ENCODE measurements at places on chromosomes 12 and 14.

DNA sequence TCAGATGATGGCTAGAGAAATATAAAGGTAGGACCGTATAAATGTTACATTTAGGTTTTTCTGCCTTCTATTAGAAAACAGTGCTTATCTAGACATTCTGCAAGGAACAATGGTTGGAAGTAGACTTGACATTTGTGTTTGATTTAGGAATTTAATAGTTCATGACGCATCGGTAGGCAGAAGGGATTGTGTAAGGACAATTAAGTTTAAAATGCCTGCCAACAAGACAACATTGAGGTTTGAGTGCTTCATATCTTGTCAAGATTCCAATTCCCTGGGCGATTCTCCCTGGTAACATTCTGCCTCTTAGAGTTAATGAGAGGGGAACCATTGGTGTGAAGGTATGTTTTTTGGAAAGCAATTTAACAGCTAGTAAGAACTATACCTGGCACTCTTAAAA, 186.8 kb upstream of the RBM19 start:
- no peak for DNase-seq

DNA sequence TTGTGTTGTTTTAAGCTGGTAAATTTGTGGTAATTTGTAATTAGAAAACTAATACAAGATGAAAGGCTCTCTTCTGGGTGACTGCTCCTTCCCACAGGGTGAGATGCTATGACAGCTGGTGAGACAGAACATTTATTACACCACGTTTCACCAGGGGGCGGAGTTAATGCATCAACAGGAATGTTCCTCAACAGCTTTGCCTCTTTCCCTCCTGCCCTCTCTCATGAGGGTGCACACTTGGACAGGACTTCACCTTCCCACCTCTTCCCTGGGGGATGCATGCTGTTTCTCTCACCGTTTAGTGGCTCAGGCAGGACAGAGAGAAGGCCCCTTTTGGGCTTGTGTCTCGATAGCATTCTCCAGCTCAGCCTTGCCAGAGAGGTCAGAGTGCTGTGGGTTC, 13.4 kb upstream of the PPP1R1A start:
- DNase-seq = no peak

DNA sequence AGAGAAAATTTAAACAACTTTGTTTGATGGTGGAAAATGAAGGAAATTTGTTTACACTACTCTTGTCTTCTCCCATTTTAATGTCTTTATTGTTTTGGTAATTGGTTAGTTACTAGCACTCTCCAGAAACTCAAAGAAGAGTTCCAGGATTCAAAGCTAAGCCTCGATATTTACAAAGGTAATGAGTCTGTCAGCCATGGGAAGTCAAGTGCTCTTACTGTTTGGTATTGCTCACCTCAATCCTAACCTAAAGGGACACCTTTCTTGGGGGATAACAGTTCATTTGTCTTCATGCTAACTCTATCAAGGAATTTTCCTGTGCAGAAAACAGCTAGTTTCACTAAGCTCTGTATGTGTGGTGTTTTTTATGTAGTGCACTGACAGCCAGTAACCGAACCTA, 222.9 kb upstream of the LMO3 start:
- DNase-seq = peak; percentile 38

- DNase-seq = no peak
These were observed 79.8 kb downstream of the TTC9 start for GRCh38 chr14:70721542-70721941.

DNA sequence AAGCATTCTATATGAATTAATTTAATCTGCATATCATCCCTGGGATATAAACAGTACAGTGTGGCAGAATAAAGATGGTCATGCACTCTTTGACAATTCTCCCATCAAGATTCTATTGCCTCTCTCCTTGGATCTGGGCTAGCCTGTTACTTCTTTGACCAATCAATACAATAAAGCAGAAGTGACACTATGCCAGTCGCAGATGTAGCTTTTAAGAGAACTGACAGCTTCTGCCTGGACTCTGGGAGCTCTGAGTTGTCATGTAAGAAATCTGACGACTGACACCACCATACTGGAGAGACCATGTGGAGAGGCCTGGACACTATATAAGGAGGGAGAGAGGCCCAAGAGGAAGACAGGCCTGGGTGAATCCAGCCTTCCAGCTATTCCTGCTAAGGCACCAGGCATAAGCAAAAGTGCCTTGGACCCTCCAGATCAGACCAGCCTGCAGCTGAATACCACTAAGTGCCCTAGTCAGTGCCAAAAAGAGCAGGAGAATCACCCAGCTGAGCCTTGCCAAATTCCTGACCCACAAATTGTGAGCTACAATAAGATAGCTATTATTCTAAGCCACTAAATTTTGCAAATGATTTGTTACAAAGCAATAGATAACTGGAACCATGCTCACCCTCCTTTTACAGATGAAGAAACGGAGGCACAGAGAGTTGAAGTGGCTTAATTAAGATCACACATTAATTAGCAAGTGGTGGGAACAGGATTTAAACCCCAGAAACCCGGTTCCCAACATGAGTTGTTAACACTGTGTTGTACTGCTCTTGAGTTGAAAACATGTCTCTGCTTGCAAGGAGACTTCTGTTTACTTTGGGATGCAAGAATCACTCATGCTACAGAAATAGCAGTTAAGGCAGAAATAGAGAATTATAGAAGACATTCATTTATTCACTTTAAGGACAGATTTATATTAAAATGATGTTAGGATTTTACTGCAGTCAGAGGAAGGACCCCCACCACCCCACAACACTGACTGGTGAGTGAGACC, 84.6 kb downstream of the RIN3 start:
- DNase-seq = peak; percentile 39

GRCh38 chr12:58028294-58028693, 86.9 kb downstream of the ATP23 start:
- no peak for DNase-seq

DNA sequence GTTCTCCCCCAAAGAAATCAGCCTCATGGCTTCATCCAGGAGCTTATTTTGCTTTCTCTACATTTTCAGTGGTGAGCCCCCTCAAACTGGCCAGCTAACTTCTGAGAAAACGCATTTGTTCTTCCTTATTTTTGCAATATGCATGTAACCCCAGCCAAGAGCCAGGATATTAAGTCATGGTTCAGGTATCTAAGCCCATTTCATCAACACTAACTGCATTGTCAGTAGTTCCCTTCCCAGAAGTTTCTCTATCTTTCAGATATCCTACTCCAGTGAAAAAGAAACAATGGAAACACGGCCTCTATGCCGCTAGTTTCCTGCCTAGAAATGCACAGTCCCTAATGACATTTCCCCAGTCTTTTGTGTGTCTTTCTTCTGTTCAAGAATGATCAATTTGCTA, 102.8 kb upstream of the RASSF8 start:
- no peak for DNase-seq

- no peak for DNase-seq
These were observed 72.2 kb downstream of the CLIP1 start for GRCh38 chr12:122350141-122350848.

GRCh38 chr12:62604373-62604772, 137.7 kb downstream of the MON2 start:
- DNase-seq = no peak

GRCh38 chr14:94295360-94296180, 2.5 kb upstream of the SERPINA10 start:
- DNase-seq = no peak

- no peak for DNase-seq
These were observed 2.3 kb downstream of the LRRC74A start for GRCh38 chr14:76828339-76829012.

DNA sequence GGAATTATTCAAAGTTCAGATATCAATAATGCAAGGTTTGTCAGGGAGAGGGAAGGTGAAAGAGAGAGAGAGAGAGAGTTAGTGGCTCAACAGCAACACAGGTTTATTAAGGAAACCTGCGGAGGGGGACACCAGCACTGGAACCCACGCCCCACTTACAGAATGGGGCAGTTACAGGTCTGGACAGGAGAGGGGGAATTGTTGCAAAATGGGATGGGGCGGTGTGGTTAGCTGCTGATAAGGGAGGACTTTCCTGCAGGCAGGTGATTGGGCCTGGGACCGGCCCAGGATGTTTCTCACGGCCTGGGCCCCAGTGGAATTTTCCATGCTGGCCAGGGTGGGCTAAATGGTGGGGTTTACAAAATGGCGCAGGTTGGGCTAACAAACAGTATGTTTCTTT, 278.2 kb upstream of the SLC16A7 start:
- DNase-seq = no peak

- DNase-seq = no peak
These were observed 83.5 kb downstream of the SLC25A47 start for GRCh38 chr14:100406505-100407131.

- peak; percentile 1 for DNase-seq
These were observed 11.1 kb upstream of the KRT1 start for GRCh38 chr12:52691076-52691840.

- DNase-seq = no peak
These were observed 36.3 kb downstream of the RPS29 start for GRCh38 chr14:49549881-49550280.

- DNase-seq = no peak
These were observed 18.7 kb downstream of the GRIN2B start for GRCh38 chr12:13962699-13963098.

DNA sequence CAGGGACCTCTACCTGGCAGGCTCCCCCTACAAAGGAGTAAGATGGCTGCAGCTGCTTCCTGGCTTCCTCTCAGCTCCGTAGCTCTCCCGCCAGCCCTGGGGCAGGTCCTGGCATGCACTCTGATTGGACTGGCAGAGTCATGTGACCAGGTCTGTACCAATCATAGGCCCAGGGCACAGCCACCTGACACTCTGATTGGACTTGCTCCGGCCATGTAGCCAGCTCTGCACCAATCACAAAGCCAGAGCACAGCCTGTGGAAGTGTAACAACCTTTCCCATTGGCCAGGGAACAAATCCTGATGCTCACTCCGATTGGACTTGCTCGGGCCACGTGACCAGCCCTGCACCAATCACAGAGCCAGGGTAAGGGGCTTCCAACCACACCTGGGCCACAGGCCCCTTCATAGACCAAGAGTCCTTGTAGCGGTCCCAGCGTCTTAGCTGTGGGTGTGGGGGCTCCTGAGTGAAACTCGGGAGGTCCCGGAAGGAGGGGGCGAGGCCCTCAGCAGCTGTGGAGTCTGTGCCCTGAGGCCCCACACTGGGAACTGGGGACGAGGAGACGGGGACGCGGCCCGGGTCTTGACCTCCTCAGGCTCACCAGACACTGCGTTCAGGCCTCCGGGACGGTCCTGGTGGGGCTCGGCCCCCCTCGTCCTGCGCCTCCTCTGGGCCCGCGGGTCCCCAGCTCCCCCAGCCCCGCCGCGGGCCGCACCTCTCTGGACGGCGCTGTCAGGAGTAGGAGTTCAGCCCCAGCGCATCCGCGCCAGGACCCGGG, 210.6 kb downstream of the ADGRD1 start:
- no peak for DNase-seq

DNA sequence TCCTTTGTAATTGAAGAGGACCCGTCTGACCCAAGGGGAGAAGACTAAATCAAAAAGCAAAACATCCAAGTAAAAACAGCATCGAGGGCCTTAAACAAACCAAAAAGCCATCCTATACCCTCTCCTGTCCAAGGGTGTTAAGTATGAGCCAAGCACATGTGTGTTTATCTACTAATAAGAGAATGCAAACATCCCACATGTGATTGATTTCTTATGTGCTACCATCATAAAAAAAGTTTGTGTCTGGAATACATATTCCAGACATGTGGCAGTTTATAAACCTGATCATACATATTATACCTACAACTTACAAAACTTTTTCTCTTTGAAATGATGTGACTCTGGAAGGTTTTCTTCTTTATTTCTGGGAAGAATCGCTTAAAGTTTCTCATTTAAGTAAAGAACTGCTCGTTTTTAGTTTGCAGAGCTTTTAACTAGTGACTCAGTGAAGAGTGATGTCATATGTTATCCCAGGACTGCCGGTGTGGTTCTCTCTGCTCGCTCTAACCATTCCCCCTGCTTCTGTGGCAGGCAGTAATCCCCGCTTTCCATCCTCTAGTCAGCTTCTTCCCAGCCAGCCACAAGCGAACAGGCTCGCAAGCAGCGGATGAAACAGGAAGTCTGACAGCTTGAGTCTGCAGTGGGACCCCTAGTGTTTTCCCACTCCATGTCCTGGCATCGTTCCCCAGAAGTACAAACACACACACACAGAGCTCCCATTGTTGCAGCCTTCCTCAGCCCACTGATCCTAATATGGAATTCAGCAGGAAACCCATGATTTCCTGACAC, 431 bp upstream of the RHOJ start:
- peak; percentile 10 for DNase-seq

DNA sequence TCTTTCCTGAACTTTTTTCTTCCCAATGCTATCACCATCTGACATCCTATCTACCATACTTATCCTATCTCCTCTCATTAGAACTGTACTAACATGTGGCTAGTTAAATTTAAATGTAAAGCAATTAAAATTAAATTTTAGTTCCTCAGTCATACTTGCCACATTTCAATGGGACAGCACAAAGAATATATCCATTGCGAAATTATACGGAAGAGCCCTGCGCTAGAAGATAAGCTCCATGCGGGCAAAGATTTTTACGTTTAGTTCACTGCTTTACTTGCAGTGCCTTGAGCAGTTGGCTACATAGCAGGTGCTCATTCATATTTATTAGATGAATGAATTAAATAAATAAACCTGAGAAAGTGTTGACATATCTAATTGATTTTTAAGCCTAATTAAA, 33.1 kb downstream of the SEC23A start:
- DNase-seq = no peak

DNA sequence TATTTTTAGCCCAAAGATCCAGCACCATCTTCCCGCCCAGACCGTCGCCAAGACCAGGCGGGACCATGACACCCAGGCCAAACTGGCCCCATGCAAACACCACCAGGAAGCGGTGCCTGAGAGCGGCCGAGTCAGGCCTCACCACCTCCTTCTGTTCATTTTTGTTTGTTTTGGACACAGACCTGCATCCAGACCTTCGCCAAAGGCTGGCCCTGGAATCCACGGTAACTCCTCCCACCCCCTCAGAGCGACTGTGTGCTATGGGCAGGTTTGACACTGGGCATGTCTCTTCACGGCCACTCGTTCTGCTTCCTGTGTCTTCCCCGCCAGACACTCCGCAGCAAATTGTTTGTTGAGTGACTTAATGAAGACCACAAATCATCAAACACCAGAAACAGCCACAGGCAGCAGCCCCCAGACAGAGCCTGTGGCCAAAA, 47.1 kb downstream of the NCOR2 start:
- no peak for DNase-seq

DNA sequence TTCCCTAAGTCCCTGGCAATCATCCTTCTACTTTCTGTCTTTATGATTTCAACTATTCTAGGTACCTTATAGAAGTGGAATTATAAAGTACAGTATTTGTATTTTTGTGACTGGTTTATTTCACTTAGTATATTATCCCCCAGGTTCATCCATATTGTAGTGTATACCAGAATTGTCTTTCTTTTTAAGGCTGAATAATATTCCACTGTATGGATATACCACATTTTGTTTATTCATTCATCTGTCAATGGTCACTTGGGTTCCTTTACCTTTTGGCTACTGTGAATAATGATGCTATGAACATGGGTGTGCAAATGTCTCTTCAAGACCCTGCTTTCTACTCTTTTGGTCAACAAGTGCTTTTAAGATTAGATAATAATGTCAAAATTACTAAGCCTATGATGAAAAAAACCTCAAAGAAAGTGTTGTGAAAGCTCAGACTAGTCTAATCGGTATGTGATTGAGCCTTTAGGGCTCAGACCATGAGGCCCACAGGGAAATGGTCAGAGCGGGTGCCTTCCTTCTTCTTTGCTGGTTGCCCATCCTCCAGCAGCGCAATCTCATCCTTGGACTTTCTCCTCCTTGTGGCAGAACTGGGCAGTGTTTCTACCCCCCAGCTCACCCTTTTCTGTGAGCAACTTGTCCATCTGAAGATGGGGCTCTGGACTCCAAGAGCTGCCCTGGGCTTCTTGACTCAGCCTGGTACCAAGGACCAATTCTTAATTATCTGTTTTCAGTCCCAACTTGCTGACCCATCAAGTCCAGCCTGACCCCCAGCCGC, 105.4 kb downstream of the TTC8 start:
- no peak for DNase-seq

- no peak for DNase-seq
These were observed 2.2 kb downstream of the TMEM132C start for GRCh38 chr12:128269181-128269591.
